ENCODE measurements at places on chromosomes 3 and 15.

GRCh38 chr3:82355228-82355627, 593.8 kb upstream of the GBE1 start:
- no peak for DNase-seq

DNA sequence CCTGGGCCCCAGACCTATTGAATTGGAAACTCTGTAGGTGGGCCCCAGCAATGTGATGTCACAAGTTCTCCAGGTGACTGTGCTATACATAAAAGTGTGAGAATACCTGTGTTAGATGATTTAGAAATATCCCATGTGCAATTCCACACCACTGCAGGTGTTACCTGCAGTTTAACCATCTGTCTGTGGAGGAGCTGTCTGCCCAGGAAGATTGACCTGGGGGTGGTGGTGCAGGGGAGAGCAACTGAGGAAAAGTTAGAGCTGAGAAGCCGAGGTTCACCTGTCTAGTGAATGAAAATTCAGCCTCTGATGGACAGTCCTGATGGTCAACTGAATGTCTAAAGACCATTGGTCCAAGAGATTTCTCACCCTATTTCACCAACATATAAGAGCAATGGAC, 132.2 kb upstream of the SLC24A5 start:
- DNase-seq, result no peak

DNA sequence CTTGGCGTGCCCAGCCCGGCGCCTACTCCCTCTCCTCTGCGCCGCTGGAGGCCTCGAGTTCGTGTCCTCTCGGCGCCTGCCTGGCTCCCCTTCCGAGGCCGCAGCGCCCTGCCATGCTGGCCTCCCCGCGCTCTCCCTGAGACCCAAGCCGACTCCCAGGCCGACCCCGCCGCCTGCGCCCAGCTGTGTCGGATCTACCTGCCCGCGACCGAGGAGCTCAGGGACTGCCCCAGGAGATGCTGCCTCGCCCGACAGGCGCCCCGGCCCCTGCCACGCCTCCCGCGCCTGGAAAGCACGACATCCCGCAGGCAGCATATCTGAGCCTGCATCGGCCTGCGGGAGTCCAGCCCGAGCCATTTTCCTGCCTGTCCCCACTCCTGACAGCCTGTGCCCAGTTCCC, 16.1 kb downstream of the PAQR9 start:
- DNase-seq, result no peak

GRCh38 chr3:106256249-106256957, 387.6 kb upstream of the CBLB start:
- no peak for DNase-seq

GRCh38 chr3:185076219-185076618, 76.6 kb downstream of the C3orf70 start:
- no peak for DNase-seq

DNA sequence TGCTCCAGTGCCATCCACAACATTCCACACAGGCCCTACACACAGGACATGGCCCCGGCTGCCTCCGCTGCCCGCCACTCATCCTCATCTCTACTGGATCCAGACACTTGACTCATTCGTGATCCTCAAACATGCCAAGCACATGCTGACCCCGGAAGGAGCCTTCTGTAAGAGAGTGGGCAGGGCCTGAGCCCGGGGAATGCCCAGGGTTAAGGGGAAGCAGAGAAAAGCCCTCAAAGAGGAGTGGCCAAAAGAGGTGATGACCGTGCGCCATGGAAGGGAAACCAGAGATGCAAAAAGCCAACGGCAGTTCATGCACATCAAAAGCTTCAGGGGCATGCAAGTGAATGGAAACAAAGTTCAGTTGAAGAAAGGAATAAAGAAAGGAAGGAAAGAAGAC, 46.1 kb downstream of the RFTN1 start:
- no peak for DNase-seq

All from dorsolateral prefrontal cortex (tissue), 122 donors.